ENCODE measurements at places on chromosomes 7 and 10. TPM values are rescaled to one million over a fixed set of nuclear protein-coding genes. Genes with fewer than 3 reads are reported as not detected.
A peak's percentile ranks its signal among the peaks of the same experiment; 100 is the strongest.

GRCh38 chr7:157097569-157097968 lies 41.2 kb upstream of the UBE3C start:
- H3K27ac ChIP-seq = no peak overlapping the region
- peak; percentile 21 for DNase-seq
- no peaks in the 10 kb centered on the region for H3K4me1 ChIP-seq
- no peak overlapping the region for H3K4me3 ChIP-seq

DNA sequence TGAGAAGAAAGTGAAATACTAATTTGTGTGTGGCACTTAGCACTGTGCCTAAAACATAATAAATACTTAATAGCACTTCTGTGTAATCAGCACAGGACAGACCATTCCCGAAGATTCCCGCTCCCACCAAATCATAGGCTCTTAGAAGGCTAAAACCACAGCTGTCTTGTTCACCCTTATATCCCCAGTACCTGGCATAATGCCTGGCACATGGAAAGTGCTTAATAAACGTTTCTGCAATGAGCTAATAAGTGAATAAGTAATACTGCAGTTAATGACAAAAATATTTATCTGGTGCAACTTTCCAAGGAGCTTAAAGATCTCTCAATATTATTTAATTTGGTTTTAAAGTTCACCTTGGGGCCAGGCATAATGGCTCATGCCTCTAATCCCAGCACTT lies 43.2 kb downstream of the MTURN start:
- no peak for DNase-seq
- no peaks in the 10 kb centered on the region for H3K36me3 ChIP-seq
- no peak overlapping the region for H3K4me3 ChIP-seq
- H3K27me3 ChIP-seq = no peaks in the 10 kb centered on the region
- no peak overlapping the region for H3K27ac ChIP-seq

DNA sequence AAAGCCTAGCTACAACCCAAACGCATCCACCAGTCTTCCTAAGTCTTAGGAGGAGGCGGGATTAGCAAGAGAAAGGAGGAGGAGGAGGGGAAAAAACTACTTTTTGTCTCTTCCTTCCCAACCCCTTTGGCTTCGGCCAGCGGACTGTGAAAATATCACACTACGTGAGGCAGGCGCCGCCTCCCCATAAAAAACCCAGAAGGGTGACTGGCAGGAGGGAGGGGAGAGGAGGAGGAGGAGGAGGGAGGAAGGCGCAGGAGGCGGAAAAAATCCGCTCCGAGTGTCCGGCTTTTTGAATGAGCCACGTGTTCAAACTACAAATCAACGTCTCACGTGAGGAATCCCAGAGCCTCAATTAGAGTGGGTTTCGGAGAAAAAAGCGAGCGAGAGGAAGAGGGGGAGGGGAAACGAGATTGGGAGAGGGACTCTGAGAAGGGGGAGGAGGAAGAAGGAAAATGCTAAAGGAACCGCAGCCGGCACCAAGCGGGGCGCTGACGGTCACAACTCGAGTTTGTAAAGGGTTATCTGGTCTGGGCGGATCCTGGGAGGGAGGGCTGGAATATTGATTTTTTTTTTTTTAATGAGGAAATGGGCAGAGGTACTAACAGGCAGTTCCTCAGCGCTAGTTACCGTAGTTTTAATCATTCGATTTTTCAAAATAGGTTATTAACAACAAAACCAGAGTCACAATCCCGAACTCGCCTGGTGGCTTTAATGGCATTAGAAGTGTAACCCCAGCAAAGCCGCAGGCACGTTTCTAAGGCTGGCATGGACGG lies at the start of gene IGF2BP3:
Gene IGF2BP3, minus strand, starts transcription at position 162 of the 776 bp plus-strand sequence. CDS start 381 bp downstream, outside the sequence.
- H3K4me1 ChIP-seq = peaks cover 68% of the 10 kb centered on the region
- H3K27me3 ChIP-seq = peaks cover 82% of the 10 kb centered on the region
- no peaks in the 10 kb centered on the region for H3K36me3 ChIP-seq
- H3K4me3 ChIP-seq = peak within 1 kb of the TSS; percentile 42
- DNase-seq = peak; percentile 58
- H3K27ac ChIP-seq = no peak within 1 kb of the TSS

GRCh38 chr7:101884671-101885596 lies 67.5 kb downstream of the CUX1 start:
- H3K4me1 ChIP-seq = peaks cover 70% of the 10 kb centered on the region
- no peak for DNase-seq
- no peaks in the 10 kb centered on the region for H3K36me3 ChIP-seq
- no peak overlapping the region for H3K27ac ChIP-seq

DNA sequence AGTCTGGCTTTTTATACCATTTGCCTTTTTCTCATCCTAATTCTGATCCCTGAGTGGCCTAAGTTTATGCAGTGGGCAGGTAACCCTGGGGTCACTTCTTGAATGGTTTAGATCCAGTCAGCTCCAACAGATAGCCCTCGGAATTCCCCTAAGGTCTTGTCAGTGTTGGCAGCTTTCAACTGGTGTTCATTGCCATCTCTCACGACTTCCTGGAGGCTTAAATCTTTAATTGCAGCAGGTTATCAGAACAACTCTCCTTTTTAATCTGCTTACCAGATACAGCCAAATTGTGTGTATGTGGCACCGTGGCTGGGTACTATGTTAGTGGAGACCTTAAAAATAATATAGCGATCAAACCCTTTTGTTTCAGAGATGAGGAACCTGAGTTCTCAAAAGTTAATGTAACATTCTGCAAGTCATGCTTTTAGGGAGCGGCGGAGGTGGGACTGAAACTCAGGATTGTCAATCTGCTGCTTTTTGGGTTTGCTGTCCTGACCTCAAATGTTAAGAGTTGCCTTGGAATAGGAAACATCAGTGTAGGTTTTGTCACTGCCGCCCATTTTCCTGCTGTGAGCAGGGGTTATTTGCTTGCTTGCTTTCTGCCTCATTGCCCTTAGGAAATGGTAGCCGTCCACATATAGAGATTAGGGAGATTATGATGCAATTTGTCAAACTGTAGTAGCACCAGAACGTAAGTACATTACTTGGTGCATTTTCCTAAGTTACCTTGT lies 818 bp downstream of the DLD start:
- no peak for DNase-seq
- no peaks in the 10 kb centered on the region for H3K27me3 ChIP-seq
- H3K27ac ChIP-seq = peak overlapping the region; percentile 98

DNA sequence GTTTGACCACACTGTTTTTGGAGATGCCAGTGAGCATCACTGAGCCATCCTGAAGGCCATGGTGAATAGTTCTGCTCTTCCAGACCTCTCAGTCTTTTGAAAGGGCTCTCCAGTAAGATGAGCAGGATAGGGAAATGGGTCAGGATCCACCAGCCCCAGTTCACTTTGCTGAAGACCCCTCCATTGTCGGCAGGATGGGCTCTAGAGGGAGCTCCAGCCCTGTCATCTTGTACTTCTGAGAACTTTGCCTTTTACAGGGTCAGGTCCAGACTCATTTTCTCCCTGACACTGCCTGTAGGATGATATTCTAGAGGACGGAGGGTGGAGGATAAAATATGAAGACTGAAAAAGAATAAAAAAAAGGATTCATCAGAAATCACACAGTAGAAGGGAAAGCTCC lies 13.1 kb downstream of the LHFPL3 start:
- H3K4me1 ChIP-seq = no peaks in the 10 kb centered on the region
- H3K36me3 ChIP-seq = no peaks in the 10 kb centered on the region
- H3K4me3 ChIP-seq = no peak overlapping the region

DNA sequence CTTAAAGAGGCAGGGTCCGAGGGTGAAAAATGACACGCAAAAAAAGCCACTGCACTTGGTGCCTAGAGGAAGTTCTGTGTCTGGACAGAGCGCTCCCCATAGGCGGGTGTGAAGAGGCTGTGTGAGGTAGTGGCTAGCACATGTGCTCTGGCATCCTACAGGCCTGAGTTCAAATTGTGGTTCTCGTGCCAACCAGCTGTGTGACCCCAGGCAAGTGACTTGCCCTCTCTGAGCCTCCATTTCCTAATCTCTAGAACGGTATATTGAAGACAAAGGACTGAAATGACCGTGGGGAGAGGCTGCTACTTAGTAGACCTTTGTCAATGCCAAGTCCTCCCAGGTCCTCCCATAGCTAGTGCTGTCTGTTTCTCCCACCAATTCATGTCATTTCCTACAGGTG lies 79.1 kb upstream of the MYL10 start:
- no peaks in the 10 kb centered on the region for H3K4me1 ChIP-seq
- H3K27me3 ChIP-seq = peaks cover 7% of the 10 kb centered on the region
- H3K27ac ChIP-seq = no peak overlapping the region
- no peak overlapping the region for H3K4me3 ChIP-seq
- no peaks in the 10 kb centered on the region for H3K36me3 ChIP-seq

- DNase-seq = no peak
- no peaks in the 10 kb centered on the region for H3K4me1 ChIP-seq
- no peaks in the 10 kb centered on the region for H3K36me3 ChIP-seq
- H3K4me3 ChIP-seq = no peak overlapping the region
- H3K27ac ChIP-seq = no peak overlapping the region
- no peaks in the 10 kb centered on the region for H3K27me3 ChIP-seq
Measured at GRCh38 chr10:33465747-33466146, 131.3 kb upstream of the NRP1 start.

The ZP3 gene
- total RNA-seq = 7.5 TPM

DNA sequence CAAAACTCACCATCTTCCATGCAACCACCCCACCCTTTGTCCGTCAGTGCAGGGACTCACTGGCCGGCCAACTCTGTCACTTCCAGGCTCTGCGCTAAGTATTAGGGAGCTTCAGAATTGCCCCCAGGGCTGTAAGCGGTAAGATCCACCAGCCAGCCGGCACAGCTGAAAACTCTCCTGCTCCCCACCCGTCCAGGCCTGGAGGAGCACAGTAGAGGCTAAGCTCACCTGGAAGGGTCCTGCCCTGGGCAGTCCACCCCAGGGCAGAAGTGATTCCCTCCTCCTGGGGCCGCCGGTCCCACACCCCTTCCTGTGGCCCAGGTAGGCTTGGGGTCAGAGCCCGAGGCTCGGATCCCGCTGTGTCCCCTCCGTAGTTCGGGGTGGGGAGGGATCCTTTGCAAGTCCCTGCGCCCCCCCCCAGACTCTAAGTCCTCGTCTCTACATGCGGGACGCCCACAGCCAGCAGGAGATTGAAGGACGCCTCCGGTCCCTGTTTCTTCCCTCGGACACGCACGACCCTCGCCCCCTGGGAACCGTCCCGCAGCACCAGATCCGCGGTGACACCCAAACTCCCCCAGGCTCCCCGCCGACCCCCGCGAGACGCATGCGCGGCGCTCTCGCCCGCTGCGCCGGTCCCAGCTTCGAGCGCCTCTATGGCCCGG lies 138.9 kb downstream of the ARHGAP22 start:
- no peaks in the 10 kb centered on the region for H3K27me3 ChIP-seq
- H3K4me3 ChIP-seq = no peak overlapping the region
- no peak for DNase-seq
- no peaks in the 10 kb centered on the region for H3K36me3 ChIP-seq
- H3K27ac ChIP-seq = no peak overlapping the region

DNA sequence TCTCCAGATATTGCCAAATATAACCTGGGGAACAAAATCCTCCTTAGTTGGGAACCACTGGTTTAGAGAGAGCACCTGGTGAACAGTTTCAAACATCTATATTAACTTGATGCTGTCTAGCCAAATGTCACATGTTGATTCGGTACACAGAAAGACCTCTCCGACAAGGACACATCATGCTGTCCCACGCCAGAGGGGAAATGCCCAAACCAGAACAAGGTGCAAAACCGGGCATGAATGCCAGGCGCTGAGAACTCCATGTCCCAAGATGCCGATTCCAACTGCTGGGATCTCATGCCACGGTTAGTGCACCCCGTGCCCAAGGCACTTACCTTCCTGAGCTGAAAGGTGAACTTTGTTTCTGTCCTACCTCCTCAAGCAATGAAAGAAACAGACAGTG lies 100.8 kb downstream of the SFMBT2 start:
- no peaks in the 10 kb centered on the region for H3K27me3 ChIP-seq
- H3K36me3 ChIP-seq = no peaks in the 10 kb centered on the region
- peaks cover 51% of the 10 kb centered on the region for H3K4me1 ChIP-seq
- DNase-seq = no peak

The TECPR1 gene
- 46.1 TPM for total RNA-seq

The CYP2C19 gene
- total RNA-seq = not detected

The ZNF853 gene
- total RNA-seq = 6.3 TPM

- no peak overlapping the region for H3K27ac ChIP-seq
- no peak for DNase-seq
- H3K4me3 ChIP-seq = no peak overlapping the region
- no peaks in the 10 kb centered on the region for H3K36me3 ChIP-seq
Measured at GRCh38 chr7:78499971-78500370, 701.4 kb downstream of the PHTF2 start.

The CTAGE4 gene
- total RNA-seq = 5.9 TPM

- no peak overlapping the region for H3K4me3 ChIP-seq
- peaks cover 11% of the 10 kb centered on the region for H3K4me1 ChIP-seq
- H3K27me3 ChIP-seq = no peaks in the 10 kb centered on the region
- H3K36me3 ChIP-seq = no peaks in the 10 kb centered on the region
- no peak overlapping the region for H3K27ac ChIP-seq
- DNase-seq = no peak
Measured at GRCh38 chr7:94182066-94182465, 177.9 kb upstream of the BET1 start.

GRCh38 chr7:26060733-26061677 lies 91.0 kb upstream of the NFE2L3 start:
- no peak for DNase-seq
- H3K36me3 ChIP-seq = no peaks in the 10 kb centered on the region
- H3K4me1 ChIP-seq = no peaks in the 10 kb centered on the region
- H3K27ac ChIP-seq = no peak overlapping the region
- H3K27me3 ChIP-seq = no peaks in the 10 kb centered on the region

DNA sequence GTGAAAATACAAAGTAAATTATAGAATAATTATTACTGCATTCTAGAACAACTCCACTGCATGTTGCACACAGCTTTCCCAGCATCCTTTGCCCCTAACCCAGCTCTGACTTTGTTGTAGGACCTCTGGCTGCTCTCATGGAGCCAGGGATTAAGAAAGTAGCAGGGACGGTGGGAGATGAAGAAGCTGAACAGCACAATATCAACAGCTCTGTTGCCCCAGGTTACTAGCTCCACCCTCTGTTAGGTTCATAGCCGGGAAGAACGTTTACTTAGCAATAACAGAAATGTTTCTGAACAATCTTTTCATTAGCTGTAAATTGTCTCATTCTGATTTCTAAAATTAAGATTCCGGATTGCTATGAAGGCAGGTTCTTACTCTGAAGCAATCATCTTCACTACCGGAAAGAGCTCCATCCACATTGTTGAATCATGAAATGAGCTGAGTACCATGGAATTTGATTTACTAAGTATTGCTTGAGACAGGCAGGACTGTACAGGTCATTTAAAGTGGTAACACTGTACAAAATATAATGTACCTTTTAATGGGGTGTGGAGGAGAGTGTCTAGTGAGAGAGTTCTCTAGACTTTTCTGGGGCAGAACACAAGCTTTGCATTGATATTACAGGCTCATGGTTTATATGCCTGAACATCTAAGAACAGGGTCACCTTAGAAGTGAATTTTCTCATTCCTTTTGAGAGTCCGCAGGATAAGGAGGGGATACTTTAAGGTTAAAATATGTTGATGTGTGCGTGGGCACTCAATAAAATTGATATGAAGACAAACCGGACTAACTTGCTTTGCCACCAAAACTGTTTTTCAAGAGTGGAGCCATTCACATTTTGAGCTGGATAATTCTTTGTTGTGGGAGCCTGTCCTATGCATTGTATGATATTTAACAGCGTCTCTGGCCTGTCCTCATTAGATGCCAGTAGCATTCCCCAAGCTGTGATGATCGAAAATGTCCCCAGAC lies 20.8 kb upstream of the RAB18 start:
- H3K27me3 ChIP-seq = peaks cover 3% of the 10 kb centered on the region
- H3K27ac ChIP-seq = no peak overlapping the region
- no peak for DNase-seq

The SEC31B gene
- total RNA-seq = 21.6 TPM

GRCh38 chr7:157549612-157550299 lies 213.0 kb downstream of the DNAJB6 start:
- no peaks in the 10 kb centered on the region for H3K4me1 ChIP-seq
- no peak overlapping the region for H3K4me3 ChIP-seq
- peaks cover 13% of the 10 kb centered on the region for H3K36me3 ChIP-seq
- no peak overlapping the region for H3K27ac ChIP-seq
- H3K27me3 ChIP-seq = no peaks in the 10 kb centered on the region

Measured in spleen (tissue), 13 donors.